ENCODE measurements at places on chromosomes 1 and 21. TPM values are rescaled to one million over a fixed set of nuclear protein-coding genes. Genes with fewer than 3 reads are reported as not detected.

Gene SFN
- 202 TPM for total RNA-seq

Gene COL11A1
- total RNA-seq: 0.34 TPM

Gene EXTL1
- total RNA-seq: not detected

Gene KRTAP12-4
- total RNA-seq: not detected

Gene DNASE2B
- 0.70 TPM for total RNA-seq

Gene MCOLN3
- 1.1 TPM for total RNA-seq

Gene CLCA2
- 0.79 TPM for total RNA-seq

Gene SELL
- total RNA-seq: 0.64 TPM

Gene RPS6KC1
- 11.2 TPM for total RNA-seq

Gene VHLL
- not detected for total RNA-seq

Gene C1orf185
- total RNA-seq: not detected

Gene RAB7B
- 0.34 TPM for total RNA-seq

Gene CXADR
- total RNA-seq: 79.2 TPM

Gene MMEL1
- 11.5 TPM for total RNA-seq

Gene ZSCAN20
- 5.0 TPM for total RNA-seq

Gene PADI1
- 0.27 TPM for total RNA-seq

Gene LRP8
- 2.5 TPM for total RNA-seq

Gene UTS2
- total RNA-seq: not detected

Gene HSPA6
- total RNA-seq: 1.4 TPM

DNA sequence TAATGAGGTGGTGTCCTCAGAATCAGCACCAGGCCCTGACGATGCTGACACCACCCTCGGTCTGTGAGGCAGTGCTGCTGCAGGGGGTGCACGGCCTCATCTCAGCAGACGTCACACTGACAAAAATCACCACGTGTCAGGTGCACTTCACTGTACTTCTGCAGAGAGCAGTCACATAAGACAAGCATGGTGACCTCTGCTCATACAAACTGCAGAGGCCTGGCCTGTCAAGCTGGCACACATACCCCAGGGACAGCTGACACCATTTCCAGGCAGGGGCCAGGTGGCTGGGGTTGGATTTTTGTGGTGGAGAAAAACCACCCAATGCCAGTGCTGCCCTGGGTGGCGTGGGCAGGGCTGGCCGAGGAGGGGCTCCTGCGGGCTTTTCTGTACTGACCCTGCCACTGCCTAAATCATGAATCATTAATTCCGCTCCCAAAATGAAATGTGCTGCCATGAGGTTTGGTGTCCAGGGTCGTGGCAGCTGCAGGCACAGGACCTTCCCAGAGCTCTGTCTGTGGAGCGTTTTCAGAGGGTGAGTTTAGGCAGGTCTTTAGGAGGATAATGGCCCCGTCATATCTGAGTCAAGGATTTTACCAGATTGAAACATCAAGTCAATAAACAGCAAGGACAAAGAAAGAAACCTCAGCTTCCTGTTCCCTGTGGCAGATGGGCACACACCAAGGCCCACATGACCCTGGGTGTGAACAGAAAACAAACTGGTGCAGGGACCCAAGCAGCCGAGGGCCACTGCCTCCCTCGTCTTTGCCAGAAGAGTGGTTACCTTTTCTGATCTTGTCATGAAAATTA is 33.4 kb upstream of the GPR153 start:
- DNase-seq: no peak

- DNase-seq: no peak
These were observed 79.2 kb downstream of the RNF220 start for GRCh38 chr1:44484155-44484688.

DNA sequence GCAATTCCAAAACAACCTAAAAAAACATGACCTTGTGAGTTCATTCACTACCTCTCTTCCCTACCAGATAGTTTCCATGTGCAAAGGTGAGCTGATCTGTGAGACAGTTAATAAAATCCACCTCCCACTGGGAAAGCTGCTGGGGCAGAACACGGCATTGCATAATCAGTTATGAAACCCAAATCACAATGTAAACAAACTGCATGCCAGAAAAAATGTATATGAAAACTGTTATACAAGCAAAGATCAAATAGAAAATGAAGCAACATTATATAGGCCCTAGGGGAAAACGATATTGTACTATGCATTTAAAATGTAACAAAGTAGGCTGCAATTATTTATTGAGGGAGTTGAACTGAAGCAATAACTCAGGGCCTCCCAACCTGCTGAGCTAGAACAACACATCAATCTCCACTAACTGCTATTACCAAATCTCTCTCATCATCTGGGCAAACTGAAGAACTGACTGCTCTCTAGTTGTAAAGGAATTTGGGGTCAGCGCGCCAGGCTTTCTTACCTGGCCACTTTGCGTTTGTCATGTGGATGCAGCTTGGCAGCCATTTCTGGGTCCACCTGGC is 31.0 kb downstream of the TRIT1 start:
- DNase-seq: no peak

GRCh38 chr1:38018864-38019343 is 6.4 kb downstream of the UTP11 start:
- no peak for DNase-seq

DNA sequence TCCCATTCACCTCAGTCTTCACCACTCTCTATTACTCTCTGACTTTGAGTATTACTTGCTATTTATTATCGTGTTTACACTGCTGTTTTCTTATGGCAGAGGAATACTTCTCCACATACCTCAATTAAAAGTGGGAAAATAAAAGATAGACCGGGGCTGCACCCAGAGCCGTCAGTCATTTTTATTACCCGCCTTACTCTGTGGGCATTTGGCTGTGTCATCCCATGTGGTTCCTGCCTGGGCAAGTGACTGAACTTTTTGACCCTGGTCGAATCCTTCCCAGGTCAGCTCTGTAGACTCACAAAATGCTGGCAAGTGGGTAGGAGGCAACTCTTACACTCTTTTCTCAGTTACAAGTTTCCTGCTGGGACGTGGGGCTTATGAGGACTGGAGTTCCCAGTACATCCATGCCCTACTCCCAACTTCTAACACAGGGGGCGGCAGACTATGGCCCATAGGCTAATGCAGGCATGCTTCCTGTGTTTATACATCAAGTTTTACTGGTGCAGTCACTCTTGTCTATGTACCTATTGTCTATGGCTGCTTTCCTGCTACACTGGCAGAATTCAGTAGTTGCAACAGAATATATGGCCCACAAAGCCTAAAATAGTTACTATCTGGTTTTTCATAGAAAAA is 69.5 kb upstream of the KCND3 start:
- no peak for DNase-seq

- DNase-seq: no peak
These were observed 112.9 kb downstream of the MAB21L3 start for GRCh38 chr1:116224111-116224510.

DNA sequence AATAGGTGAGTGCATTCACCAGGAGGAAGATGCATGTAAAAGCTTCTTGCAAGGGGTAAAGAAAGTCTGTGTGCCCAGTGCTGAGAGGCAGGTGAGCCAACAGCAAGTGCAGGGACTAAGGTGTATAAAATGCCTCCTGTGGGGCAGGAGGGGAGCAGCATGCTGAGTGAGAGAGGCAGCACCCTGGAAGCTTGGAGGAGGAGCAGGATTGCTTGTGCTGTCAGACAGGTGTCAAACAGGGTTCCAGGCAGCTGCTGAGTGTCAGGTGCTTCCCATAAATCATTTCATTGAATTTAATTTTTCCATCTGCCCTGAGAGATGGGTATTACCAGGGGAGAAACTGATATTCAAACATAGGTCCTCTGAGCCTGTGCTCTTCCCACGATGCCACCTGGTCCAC is 13.9 kb downstream of the BSND start:
- DNase-seq: no peak

- DNase-seq: no peak
These were observed 30.4 kb downstream of the FHAD1 start for GRCh38 chr1:15277447-15277838.

GRCh38 chr1:57431400-57431799 is 7.5 kb upstream of the DAB1 start:
- no peak for DNase-seq

GRCh38 chr1:67257173-67257535 is 50.5 kb upstream of the IL12RB2 start:
- DNase-seq: no peak

GRCh38 chr1:198143797-198144196 is 13.0 kb upstream of the NEK7 start:
- no peak for DNase-seq

- DNase-seq: no peak
These were observed 53.7 kb downstream of the PAX7 start for GRCh38 chr1:18684303-18684702.

- no peak for DNase-seq
These were observed 3.6 kb downstream of the RGS1 start for GRCh38 chr1:192579010-192579738.

- DNase-seq: no peak
These were observed 124.1 kb downstream of the KIF26B start for GRCh38 chr1:245278846-245279245.

DNA sequence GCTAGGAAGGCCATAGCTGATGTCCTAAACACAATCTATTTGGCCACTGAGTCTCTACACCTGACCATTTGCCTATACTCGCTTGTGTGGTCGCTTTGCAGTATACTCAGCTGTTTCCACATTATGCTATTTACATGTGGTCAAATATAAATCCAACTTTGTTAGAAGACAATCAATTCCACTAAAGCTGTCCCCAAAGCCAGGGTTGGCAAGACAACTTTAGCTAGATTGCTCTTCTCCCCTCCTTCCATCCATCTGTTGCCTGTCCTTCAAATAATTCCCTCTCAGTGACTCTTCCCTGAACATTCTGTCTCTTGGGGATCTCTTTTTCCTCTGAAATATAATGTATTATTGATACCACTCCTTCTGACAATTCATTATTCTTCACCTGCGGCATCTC is 30.1 kb downstream of the AVPR1B start:
- no peak for DNase-seq

DNA sequence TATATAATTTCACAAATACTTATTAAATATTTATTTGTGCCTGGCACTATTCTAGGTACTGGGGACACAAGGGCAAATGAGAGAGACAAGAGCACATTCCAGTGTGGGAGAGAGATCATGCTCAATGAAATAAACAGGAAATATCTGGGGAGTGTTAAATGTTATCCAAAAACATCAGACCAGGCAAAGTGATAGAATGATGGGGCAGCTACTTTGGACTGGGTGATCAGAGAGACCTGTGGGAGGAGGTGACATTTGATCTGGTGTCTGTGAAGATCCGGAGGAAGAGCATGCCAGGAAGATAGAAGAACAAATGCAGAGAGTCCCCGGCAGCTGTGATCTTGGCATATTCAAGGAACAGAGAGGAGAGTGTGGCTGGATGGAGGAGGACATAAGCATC is 27.5 kb upstream of the GNG12 start:
- no peak for DNase-seq

DNA sequence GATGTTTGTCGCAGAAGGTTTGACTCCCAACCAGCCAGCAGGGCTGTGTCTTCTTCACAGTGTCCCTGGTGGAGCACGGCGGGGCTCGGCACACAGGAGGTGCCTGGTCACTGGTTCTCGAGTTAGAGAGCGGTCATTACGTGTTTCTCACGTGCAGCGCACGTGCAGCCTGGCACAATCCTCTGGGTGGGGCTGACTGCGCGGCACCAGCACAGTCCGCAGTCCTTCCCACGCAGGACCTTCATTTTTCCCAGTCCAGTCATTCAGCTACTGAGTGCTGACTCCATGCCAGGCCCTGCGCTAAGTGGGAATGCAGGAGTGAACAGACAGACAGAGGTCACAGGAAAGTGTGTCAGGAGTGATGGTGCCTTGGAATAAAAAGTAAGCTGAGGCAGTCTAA is 46.2 kb upstream of the GPR153 start:
- no peak for DNase-seq

DNA sequence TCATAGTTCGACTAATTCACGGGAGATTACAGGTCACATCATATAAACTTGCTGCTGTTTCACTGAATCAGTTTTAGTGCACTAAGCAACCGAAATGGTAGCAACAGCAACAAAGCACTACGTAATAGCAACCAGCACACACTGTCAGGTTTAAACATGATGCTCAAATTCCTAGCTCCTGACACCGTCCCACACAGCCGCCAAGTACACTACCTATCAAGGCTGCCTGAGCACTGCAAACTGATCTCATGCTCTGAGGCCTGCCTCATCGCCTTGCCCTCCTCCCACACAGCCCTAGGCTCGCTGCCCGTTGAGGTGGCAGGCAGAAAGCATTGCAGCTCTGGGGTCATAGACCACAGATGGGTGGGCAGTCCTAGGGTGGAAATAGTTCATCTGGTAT is 12.4 kb downstream of the LAMC2 start:
- no peak for DNase-seq

DNA sequence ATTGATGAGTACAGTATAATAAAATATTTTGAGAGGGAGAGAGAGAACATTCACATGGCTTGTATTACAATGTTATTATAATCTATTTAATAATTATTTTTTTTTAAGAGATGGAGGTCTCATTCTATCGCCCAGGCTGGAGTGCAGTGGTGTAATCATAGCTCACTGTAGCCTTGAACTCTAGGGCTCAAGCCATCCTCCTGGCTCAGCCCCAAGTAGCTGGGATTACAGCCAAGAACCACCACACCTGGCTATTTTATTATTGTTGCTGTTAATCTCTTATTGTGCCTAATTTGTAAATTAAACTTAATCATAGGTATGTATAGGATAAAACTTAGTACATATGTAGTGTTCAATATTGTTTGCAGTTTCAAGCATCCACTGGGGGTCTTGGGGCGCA is 57.8 kb downstream of the HS2ST1 start:
- DNase-seq: no peak

DNA sequence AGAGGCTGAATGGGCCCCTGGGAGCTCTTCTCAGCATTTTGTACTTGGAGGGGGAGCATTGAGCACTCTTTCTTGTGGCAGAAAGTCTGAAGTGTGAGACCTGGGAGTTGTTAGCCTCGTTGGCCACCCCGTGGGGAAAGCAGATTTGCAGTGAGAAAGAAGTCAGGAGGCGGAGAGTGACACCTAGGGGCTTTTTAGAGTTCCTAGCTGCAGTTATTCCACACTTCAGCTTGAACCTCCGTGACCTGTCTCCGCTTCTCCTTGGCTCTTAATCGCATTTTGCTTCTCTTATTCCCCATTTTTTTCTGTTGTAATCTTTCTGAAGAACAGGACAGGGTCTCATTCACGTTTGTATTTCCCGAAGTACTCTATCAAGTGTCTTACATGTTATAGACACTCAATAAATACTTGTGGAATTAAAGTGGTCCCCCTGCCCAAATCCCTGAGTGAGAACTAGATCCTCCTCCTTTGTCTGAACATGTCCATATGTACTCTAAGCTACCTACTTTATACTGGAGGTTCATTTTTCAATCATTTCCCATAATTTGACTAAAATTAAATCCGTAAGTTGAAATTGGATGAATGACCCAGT is 14.5 kb upstream of the C1orf141 start:
- peak; percentile 70 for DNase-seq

- DNase-seq: no peak
These were observed 5.3 kb upstream of the S100B start for GRCh38 chr21:46610018-46610701.

- no peak for DNase-seq
These were observed 273.7 kb downstream of the SRGAP2C start for GRCh38 chr1:121458291-121459048.

DNA sequence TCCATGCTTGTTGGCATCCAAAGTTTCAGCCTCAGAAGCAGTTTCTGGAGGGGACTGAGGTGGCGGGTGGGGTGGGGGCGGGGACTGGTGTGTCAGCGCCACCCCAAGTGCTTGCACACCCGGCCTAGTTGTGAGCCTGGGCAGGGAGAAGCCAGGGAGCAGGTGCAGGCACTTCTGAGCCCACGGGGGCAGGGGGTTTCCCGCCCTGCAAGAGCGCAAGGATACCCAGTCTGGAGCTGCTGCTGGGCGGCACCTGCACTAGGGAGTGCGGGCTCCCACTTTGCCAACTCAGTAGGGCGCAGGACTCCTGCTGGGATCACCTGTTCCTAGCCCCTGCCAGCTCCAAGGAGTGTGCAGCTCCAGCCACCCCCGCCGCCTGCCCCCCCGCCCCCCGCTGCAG is 33.5 kb downstream of the MAGI3 start:
- DNase-seq: no peak

Data from left colon (tissue), 2 donors.